CD4-positive, alpha-beta memory T cell (primary cell): ENCODE measurements at places on chromosomes 7 and 10. TPM values are rescaled to one million over a fixed set of nuclear protein-coding genes. Genes with fewer than 3 reads are reported as not detected.
A peak's percentile ranks its signal among the peaks of the same experiment; 100 is the strongest.

FANK1 gene
- not detected for polyA plus RNA-seq

PNLIPRP1 gene
- polyA plus RNA-seq: not detected

SPOCK2 gene
- 260 TPM for polyA plus RNA-seq

BTBD16 gene
- polyA plus RNA-seq: 0.09 TPM

GFRA1 gene
- polyA plus RNA-seq: not detected

AGBL3 gene
- polyA plus RNA-seq: 0.42 TPM

- no peak for DNase-seq
Observed at GRCh38 chr7:132486274-132486610, 90.0 kb downstream of the PLXNA4 start.

DNA sequence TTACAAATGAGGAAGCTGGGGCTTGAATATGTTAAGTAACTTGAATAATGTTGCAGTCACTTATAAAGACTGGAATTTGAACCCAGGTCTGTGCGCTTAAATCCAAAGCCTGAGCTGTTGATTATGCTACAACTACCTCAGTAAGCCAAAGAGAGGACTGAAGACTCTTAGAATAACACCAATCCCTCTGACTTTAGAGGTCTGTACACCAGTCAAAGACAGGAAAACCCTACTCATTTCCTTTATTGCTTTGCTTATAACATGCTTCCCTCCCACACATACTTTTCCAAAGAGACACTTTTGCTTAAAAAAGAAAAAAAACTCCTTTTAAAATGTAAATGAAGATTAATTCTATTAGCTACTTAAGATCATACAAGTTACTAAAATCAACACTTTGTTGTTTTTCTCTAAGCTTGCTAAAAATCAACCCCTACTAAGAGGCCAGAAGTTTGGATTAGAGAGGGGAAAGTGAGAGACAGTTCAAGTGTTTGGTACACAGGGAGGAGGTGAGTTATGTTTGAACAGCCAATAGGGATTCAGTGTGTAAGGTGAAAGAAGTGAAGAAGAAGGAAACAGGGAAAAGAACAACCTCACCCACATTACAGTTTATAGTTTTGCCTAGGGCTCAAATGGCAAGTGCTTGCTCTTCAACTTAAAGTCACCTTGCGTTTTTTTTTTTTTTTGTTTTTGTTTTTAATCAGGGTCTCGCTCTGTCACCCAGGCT is 74.8 kb downstream of the MDH2 start:
- DNase-seq: no peak

- DNase-seq: peak; percentile 5
Observed at GRCh38 chr10:59830601-59831259, 75.6 kb downstream of the CCDC6 start.

- no peak for DNase-seq
Observed at GRCh38 chr10:112907893-112908292, 42.2 kb upstream of the TCF7L2 start.

DNA sequence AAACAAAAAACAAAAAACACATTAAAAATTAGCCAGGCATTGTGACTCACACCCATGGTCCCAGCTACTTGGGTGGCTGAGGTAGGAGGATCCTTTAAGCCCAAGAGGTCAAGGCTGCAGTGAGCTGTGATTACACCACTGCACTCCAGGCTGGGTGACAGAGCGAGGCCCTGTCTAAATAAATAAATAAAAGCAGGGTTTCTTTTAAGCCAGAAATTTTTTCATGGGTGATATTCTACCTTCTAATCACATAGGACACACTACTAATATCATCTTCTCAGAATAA is 14.2 kb upstream of the SVIL start:
- no peak for DNase-seq

DNA sequence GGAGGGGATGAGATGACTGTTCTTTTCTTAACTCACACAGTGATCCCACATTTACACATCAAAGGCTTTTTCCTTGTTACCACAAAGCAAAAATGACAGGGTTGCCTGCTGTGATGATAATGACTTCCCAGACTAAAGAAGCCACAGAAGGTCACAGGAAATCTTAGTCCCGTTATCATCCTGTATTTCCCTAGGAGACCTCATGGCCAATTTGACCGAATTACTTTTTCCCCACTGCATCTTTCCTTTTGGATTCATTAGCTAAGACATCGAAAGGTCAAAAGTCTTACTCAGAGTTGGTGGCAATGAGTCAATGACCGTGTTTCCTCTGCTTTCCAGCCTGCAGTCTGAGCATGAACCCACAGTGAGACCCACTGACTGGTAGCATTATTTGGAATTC is 130.1 kb upstream of the INHBA start:
- no peak for DNase-seq

DNA sequence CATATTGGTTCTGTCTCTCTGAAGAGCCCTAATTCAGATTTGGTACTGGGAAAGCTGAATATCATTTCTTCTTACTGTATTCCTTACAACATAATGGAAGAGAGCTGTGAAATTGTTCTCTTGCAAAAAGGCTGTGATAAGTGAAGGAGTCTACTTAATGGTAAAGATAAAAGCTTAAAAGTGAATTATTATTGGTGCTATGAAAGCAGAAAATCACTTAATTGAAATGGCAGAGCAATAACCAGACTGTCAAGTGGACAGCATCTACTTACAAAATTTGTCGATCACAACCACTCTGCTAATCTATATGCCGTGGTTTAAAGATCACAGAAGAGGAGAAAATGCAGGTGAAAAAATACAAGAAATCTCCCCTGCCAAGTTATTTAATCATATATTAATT is 264.7 kb upstream of the TEX47 start:
- no peak for DNase-seq

DNA sequence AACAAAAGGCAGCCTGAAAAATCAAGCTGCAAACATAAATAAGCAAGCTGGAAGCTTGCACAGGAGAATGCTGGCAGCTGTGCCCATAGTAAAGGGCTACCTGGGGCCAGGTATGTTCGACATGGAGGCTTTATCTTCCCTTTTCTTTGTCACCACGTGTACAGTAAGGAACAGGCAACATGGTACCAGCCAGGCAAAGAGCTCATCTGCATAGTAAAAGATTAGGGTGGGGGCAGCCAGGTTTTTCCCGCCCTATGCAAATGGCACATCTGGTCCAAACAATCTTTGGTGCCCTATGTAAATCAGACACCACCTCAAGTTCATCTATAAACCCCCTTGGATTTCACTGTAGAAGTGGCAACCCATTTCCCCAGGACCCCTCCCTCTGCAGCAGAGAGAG is 625.1 kb downstream of the TYW1 start:
- DNase-seq: no peak
